ENCODE measurements at places on chromosomes 4 and X. TPM values are rescaled to one million over a fixed set of nuclear protein-coding genes. Genes with fewer than 3 reads are reported as not detected.

GRXCR1 gene
- not detected for total RNA-seq

CDK16 gene
- 88.1 TPM for total RNA-seq

HERC6 gene
- 6.5 TPM for total RNA-seq

SYNPO2 gene
- not detected for total RNA-seq

CT45A3 gene
- total RNA-seq: 1.7 TPM

PABPC1L2B gene
- total RNA-seq: not detected

MAGEB1 gene
- total RNA-seq: not detected

F8A2 gene
- total RNA-seq: not detected

RWDD4 gene
- total RNA-seq: 39.8 TPM

EVC2 gene
- total RNA-seq: 3.6 TPM

MAGEA9B gene
- not detected for total RNA-seq

POU3F4 gene
- total RNA-seq: not detected

P2RY10 gene
- total RNA-seq: not detected

DNA sequence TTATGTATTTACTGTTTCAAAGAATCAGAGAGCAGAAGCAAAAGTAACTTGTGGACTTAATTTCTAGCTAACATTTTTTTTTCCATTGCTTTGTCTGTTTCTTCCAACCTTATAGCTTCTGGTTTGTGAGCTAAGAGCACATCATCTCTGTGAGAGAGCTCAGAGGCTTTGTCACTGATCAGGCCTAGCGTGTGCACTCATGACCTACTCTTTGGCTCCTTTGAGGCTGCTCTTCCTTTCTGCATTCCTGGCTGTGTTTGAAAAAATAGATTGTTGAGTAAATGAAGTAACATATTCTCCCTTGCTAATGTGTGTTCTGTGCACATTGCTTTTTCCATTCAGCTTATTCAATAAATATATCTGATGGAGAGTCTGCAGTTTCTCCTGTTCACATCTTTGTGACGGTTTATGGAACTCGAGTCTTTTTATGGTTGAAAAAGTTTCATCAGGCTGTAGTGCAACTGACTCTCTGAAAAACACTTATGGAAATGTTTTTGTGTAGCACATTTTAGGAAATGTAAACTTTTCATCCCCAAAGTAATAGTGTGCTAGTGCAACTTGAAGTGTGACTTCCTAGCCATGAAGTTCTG is 133.0 kb downstream of the RAPGEF2 start:
- DNase-seq: no peak

DNA sequence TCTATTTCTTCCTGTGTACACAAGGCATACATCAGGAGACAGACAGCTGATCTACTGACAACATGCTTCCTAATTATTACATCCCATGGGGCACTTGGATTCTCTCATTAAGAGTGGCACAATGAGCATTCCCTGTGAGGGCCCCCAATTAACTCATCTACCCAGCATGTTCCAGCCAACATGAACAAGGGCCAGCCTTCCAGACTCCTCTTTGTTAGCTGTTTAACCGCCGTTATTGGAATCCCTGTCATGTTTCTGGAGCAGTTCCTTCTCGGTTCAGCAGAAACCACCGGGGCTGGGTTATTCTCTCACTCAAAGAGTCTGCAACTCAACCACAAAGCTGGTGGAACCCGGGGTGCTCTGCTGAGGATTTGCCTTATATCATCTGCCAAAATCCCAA is 9.9 kb upstream of the GPM6B start:
- no peak for DNase-seq

DNA sequence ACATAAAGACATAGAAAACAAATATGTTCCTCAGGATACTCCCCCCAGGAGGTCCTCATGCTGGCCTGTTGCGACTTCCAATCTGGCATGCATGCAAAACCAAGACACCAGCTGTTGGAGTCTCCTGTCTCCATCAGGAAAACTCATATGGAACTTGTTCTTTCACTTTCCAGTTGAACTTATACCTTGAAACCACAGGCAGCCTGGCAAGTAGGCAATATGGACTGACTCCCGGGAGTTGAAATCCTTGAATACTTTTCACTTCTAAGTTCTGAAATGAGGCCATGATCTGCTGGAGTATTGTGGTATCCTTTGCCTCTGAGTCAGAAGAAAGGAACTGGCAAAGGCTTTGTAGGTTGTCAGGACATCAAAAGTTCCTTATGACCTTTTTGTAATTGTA is 444.2 kb downstream of the IDS start:
- DNase-seq: no peak

- DNase-seq: no peak
Measured at GRCh38 chrX:108254636-108255035, 163.1 kb downstream of the ATG4A start.

GRCh38 chrX:40719218-40719617 is 16.1 kb downstream of the MED14 start:
- no peak for DNase-seq

DNA sequence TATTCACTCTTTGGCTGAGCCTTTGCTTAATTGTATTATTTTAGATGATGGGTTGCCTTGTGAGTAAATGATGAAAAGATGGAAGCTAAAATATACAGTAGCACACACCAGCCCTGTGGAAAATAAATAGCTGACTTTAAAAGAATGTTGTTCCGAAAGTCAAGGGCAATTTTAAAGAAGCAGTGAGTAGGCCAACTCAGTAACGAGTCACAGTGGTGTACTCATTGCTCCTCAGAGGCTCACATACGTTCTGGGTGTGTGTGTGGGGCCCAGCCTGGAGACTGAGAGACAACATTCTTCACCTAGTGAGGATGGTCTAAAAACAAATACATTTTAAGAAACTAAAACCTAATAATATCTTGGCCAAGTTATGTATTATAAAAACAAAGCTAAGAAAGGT is 640.3 kb downstream of the TRIML1 start:
- no peak for DNase-seq

GRCh38 chrX:39854772-39855747 is 242.7 kb downstream of the BCOR start:
- no peak for DNase-seq

DNA sequence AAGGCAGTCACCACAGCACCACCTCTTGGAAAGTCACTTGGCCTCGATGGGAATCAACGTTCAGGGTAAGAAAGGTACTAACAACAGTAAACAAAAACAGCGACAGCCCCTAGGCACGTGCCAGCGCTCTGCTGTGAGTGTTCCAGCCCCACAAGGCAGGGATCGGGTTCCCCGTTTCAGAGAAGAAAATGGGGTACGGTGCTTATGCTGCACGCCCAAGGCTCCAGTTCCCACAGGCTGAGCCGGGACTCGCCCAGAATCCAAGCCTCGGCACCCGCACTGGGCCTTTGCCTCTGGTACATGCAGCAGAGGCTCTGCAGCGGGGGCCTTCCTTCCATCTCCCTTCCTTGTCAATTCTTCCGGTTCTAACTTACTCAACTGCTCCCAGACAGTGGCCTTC is 37.3 kb downstream of the WDR1 start:
- no peak for DNase-seq

DNA sequence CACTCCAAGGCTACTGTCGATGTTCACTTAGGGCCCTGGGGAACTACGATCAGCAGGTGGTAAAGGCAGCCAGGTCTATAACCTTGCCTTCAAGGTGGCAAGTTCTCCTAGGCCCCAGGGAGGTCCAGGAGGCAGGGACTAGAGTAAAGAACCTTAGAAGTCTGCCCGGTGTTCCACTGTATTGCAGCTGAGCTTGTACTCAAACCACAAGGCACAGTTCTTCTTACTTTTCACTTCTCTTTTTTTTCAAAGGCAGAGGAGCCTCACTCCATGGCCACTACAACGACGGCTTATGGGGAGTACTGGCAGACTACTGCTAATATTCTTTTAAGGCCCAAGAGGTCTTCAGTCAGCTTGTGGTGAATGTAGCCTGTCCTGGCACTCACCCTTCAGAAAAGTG is 78.8 kb upstream of the GPR174 start:
- no peak for DNase-seq

- peak; percentile 53 for DNase-seq
Measured at GRCh38 chr4:304969-305680, at the start of gene ZNF732. ZNF732 (minus strand) TSS chr4:305474; CDS start chr4:305310, 164 bp downstream.

DNA sequence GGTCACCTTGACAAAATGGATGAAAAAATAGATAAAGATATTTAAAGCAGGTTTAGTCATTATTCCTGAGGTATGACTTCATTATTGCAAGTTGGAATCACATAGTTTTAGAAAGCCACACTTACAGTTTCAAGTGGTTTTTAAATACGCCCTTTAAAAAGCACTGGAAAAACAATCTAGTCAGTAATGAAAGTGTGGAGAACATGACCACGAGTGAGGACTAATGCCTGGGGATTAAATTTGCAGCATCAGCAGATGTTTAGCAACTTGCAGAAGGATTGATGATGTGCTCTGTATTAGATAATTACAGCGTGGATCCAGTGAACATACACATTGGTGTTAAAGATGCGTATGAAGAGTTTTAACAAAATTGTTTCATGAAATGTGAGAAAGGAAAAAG is 5.9 kb downstream of the SPARCL1 start:
- DNase-seq: no peak

GRCh38 chr4:24625091-24625490 is 40.7 kb upstream of the DHX15 start:
- DNase-seq: no peak

DNA sequence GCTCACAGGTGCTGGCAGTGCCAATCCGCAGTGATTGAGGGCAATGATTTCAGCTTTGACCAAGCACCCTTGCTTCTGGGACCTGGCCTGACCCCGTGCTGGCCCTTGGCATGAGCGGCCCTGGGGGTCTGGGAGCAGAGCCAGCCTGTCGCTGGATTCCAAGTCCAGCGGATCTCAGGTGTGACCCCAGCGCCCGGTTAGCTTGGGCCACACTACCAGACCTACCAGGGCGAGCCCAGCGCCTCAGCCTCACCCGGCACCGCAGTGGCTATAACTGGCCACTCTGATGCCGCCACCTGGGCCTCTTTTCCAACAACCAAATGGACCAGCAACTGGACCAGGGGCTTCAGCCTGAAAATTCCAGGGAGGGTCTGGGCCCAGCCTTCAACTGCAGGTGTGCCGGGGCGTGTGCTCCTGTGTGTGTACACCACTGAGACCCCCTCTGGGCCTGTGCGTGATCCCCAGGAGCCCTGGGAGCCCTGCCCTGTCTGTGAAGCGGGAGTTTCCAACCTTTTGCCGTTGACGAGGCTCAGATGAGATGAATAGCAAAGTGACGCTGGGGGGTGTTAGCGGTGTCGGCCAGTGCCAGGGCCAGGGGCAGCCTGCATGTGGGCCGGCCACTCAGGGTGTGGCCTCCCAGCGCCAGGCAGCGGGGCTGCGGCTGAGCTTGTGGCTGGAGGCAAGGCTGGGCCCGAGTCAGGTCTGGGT is 658 bp downstream of the SH3TC1 start:
- DNase-seq: no peak

DNA sequence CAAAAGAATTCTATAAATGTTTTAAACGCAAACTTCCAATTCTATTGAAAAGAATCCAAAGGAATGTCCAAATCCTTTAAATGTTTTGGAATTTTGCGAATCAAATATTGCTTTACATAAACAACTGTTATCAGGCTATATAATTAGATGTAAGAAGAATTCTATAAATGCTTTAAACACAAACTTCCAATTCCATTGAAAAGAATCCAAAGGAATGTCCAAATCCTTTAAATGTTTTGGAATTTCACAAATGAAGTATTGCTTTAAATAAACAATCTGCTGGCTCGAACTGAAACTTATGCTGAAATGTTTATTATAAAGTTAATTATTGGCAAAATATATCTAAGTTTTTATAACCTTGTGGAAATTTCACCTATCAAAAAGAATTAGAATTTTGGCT is 16.1 kb downstream of the DAPP1 start:
- DNase-seq: no peak

GRCh38 chrX:22278375-22278774 is 5.7 kb downstream of the CBLL2 start:
- DNase-seq: no peak

DNA sequence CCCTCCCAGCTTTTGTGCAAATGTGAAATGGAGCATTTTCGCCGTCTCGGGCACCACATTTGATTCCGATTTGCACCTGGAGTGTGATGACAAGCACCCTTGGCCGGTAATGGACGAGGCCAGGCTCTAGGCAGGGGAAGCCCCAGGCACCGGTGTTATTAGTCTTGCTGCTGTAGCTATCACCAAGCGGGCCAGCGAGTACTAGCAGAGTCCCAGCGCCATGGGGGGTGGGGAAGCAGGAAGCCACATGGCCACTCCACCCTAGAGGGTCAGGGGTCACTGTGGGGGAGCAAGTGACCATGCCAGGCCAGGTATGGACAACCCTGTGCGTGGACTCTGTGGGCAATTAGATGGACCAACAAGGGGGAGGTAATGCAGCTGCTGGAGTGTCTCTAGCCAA is 88.8 kb downstream of the CPZ start:
- DNase-seq: no peak

GRCh38 chr4:146550161-146550560 is 28.4 kb upstream of the SLC10A7 start:
- DNase-seq: no peak

- no peak for DNase-seq
Measured at GRCh38 chr4:79798047-79798446, 275.0 kb downstream of the ANTXR2 start.

DNA sequence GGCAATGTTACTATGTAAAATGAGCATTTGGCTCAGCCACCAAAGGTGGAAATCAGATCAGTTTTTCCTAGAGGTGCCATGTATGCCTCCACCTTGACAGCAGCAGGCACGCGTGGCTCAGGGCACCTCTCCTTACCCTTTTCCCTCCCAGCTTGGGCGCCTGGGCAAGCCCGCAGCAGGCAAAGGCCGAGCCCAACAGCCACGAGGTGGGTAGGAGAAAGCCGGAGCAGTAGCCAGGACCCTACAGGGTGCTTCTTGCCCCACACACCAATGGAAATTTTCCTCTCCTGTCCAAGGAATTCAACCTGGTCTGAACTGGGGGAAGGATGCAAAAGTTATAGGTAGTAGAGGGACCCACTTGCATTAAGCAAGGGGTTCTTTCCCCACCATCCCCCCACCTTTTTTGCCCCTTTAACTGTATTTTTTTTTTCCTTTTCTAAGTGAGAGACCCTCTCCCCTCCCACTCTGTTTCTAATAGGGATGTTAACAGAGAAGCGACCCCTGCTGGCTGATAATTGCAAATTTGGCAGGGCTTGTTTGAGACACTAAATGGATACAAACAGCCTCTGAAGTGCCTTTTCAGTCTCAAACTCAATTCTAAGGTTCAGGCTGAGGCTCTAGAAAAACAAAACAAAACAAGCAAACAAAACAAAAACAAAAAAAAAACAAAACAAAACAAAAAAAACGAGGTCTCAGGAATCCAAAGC is 895.1 kb downstream of the PCDH18 start:
- DNase-seq: peak; percentile 7

GRCh38 chr4:39526765-39527295 is 409 bp downstream of the UGDH start:
- DNase-seq: no peak

DNA sequence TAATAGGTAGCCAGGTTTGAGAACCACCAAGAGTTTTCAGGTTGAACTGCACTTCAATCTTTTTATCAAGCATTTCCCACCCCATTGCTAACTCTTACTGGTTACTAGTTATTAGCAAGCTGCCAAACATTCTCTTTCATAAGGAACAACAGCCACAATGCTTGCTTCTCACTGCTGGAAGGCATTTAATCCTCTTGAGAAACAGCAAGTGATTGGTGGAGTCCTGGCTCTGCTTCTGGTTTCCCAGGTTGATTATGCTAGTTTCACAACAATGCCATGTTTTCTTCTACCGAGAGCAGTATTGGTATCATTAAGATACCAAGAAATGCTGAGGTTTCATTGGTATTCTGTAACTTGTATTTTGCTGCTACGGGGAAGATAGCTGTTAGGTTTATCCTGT is 32.2 kb upstream of the TXLNG start:
- DNase-seq: no peak

- no peak for DNase-seq
Measured at GRCh38 chr4:32219306-32220075, 1499.3 kb downstream of the PCDH7 start.

Data from G401 (cell line).